ENCODE measurements at places on chromosomes 1 and 21.

DNA sequence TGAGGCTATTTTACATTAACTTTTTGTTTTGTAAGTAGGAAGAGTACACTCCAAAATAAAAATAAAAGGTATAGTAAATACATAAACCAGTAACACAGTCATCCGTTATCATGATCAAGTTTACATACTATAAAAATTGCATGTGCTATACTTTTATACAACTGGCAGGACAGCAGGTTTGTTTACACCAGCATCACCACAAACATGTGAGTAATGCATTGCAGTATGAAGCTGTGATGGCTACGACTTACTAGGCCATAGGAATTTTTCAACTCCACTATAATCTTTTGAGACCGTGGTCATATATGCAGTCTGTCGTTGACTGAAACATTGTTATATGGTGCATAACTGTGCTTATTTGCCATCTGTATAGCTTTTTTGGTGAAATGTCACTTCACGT, 106.2 kb downstream of the CENPF start:
- no peak for DNase-seq

DNA sequence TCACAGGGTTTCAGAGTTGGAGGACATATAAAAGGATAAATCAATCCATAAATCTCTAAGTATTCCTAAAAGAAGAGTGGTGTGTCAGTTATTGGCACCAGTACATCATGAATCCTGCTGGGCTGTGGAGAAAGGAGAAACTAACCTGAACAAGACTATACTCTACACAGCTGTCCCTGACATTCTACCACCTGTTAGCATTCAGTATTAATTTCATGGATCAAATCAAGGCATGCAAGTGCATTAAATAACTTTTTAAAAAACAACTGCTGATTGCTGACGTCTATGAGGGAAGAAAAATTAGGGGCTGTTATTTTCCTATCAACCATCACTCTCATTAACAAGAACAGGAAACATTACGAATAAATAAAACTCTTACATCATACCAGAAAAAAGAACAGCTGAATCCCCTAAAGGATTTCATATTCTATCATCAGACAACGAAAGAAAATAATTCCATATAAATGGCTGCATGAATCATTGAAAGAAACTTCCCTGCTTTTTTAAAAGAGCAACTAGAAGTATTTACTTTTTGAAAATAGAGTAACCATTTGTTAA, 121.7 kb downstream of the ATF6 start:
- DNase-seq = no peak

DNA sequence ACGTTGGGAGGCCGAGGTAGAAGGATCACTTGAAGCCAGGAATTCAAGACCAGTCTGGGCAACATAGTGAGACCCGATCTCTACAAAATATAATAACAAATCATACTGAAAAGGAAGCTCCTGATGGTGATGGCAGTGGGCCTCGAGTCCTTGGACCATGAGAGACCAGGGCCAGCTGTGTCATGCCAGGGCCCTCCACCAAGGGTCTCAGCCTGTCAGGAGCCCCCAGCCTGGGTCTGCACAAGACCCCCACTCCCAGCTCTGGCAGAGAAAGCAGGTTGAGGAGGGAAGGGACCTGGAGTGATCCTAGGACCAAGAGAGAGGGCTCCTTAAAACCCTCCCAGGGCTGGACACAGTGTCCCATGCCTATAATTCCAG, 6.7 kb upstream of the CTRC start:
- DNase-seq = no peak

DNA sequence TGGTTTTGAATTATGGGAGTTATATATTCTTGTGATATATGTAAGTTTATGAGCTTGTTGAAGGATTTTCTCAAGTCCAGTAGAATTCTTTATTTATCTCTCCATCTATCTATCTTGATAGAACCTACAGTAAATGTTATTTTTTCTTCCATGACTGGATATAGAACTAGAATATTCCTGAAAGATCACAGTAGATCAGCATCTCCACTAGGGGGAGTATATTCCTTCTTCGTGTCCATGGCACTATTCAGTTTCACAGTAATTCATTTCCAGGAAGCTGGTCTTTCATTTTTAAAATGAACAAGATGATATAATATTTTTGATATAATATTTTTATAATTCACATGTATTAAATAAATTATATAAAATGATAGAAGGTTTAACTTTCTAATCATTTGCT, 18.8 kb downstream of the TMPRSS15 start:
- no peak for DNase-seq

GRCh38 chr1:156616463-156616862, 2.8 kb upstream of the HAPLN2 start:
- DNase-seq = no peak

Measured in GM12892 (cell line).